Common myeloid progenitor, CD34-positive (primary cell): ENCODE measurements at places on chromosomes 13 and 19.

- no peak for DNase-seq
Measured at GRCh38 chr13:25727250-25727649, 324.6 kb downstream of the SHISA2 start.

DNA sequence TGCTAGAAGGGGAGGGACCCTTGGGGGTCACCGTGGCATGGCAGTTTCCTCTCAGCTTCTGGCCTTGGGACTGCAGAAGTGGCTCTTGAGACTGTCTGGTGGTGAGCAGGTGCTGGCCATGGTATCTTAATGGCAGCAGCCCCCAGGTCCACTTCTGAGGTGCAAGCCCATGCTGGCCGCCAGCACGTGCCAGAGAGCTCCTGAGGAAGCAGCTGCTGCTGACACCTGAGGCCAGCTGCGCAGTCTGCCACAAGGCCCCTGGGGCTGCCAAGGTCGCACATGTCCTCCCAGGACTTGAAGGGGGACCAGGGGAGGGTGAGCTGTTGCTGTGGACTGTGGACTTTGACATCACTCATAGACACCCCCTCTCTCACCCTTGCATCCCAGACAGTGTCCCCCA lies 48.0 kb downstream of the NFIX start:
- DNase-seq: no peak

DNA sequence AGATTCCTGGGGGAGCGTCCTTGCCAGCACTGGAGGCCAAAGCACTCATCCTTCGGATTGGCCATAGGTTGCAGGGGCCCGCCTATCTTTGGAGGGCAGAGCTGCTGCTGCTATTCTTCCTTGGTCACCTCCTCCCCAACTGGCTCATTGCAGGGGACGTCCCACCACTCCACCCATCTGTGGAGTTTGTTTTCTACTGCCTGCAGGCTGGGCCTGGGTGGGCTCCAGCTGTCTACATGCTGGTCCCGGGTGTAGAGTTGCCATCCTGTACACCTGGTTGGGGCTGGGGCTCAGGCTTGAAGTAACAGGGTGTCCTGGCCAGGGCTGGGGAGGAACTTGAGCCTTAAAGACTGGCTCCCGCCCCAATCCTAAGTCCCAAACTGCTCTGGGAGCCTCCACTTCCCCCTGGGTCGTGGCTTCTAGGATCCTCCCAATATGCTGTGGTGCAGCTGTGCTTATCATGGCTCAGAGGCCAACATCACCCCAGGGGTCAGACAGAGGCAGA lies 2.1 kb downstream of the RNF225 start:
- DNase-seq: no peak

- peak; percentile 86 for DNase-seq
Measured at GRCh38 chr19:2627319-2627829, 75.1 kb downstream of the GNG7 start.

- no peak for DNase-seq
Measured at GRCh38 chr19:56084835-56085536, 36.1 kb downstream of the ZNF787 start.

DNA sequence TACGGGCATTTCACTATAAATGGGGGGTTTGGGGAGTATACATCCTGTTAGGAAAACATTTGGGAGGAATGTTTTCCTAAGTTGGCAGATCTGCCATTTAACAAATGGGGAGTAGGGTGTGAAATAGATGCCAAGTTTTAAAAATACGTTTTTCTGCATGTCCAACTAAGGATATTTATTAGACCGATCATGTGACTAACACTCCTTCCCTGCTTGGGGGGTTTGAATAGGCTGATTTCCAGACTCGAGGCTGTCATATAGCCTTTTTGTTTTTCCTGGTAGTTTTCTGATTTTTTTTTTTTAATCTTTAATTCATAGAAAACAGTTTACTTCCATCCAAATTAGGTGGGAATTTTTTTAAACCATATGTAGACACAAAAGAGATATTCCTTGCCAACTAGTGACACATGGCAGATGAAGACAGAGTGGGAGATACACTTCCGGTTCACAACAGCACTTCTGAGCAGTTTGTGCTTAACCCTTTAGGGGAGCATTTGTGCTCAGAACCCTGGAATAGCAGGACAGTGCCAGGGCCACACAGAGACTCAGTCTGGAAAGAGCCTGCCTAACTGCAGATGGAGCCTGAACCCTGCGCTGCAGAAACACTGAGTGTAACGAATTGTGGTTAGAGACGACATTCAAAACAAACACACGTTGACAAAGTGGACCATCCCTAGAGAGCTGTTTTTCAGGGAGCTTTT lies 5.6 kb upstream of the GATAD2A start:
- DNase-seq: no peak

DNA sequence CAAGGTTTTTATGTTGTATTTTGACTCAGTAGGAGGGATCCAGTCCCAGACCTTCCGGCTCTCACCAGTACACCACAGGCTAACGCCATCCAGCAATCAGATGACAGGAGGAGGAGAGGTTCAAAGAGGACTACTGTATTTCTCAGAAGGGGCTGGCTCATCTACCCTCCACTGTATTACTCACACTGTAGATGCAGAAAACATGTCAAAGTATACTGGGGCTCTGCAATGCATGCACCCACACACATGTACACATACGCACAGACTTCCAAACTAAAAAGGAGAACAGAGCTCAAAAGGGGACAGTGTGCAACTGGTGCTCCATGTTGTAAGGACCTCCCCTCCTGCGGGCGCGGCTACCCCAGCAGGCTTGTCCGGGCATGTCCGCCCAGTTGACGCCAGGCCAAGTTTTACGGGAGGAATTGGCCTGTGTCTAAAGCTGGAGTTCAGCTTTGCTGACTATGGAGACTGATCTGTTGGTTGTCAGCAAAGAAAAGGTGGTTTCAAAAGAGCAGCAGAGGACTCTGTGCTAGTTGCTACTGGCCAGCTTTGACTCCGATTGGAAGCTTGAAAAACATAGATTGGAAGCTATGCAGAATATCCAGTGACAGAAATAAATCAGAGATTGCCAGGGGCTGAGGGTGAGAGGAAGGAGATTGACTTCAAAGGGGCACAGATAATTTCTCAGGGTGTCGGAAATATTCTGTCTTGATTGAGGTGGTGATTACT lies 314.2 kb downstream of the DLEU7 start:
- no peak for DNase-seq
